ENCODE measurements at places on chromosomes 2 and 18. TPM values are rescaled to one million over a fixed set of nuclear protein-coding genes. Genes with fewer than 3 reads are reported as not detected.

Gene GEN1
- total RNA-seq, result 3.3 TPM

Gene C2orf80
- total RNA-seq, result not detected

Gene KLHL41
- 159 TPM for total RNA-seq

Gene MYO3B
- total RNA-seq, result not detected

Gene VAMP8
- 26.1 TPM for total RNA-seq

Gene ABCG5
- not detected for total RNA-seq

Gene ITGA4
- total RNA-seq, result 1.8 TPM

Gene CD302
- total RNA-seq, result 21.9 TPM

Gene STK39
- total RNA-seq, result 17.7 TPM

Gene CACNB4
- total RNA-seq, result 0.35 TPM

Gene PARD3B
- 7.8 TPM for total RNA-seq

GRCh38 chr2:232838406-232838874 lies 31.6 kb upstream of the SNORC start:
- DNase-seq, result no peak

DNA sequence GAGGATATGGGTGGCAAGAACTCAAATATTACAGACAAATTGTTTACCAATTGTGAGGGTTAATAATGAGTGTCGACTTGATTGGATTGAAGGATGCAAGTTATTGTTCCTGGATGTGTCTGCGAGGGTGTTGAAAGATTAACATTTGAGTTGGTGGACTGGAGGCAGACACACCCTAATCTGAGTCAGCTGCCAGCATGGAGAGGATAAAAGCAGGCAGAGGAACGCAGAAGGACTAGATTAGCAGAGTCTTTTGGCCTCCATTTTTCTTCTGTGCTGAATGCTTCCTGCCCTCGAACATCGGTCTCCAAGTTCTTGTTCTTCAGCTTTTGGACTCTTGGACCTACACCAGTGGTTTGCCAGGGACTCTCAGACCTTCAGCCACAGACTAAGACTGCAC lies 1503.7 kb downstream of the LRP1B start:
- DNase-seq, result no peak

GRCh38 chr2:237996021-237996593 lies 29.3 kb downstream of the UBE2F start:
- DNase-seq, result no peak

GRCh38 chr2:18430996-18431748 lies 129.3 kb downstream of the RDH14 start:
- no peak for DNase-seq

- DNase-seq, result peak; percentile 53
These were observed 316.4 kb downstream of the RND3 start for GRCh38 chr2:150171065-150171548.

GRCh38 chr2:58293056-58293455 lies 51.9 kb upstream of the FANCL start:
- no peak for DNase-seq

DNA sequence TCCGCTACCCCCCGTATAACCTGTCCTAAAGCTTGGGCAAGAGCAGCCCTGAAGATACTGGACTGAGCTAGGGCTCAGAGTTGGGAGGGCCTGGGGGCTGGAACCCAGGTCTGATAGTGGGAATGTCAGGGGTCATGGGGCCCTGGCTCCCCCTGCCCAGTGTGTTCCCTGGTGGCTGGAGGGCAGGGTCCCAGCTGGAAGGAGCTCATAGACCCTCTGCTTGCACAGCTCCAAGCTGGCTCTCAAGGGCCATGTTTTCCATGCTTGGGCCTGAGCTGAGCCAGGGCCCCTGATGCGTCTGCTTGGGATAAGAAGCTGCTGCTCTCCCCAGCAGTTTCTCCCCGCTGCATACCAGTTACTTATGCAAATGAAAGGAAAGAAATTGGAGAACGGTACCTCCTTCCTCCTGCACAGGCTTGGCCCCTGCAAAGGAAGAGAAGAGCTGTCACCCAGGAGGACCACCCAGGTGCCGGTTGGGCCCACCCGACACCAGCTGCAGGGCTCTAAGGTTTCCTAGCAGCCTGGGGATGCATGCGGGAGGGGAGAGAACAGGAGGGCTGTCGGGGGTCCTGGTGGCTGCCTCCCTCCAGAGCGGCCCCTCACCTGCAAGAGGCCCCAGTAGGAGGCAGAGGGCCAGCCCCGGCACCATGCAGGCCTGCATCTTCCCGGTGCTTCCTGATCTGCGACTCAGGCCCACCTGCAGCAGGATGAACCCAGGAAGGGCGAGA lies 628 bp downstream of the OTOS start:
- peak; percentile 31 for DNase-seq

DNA sequence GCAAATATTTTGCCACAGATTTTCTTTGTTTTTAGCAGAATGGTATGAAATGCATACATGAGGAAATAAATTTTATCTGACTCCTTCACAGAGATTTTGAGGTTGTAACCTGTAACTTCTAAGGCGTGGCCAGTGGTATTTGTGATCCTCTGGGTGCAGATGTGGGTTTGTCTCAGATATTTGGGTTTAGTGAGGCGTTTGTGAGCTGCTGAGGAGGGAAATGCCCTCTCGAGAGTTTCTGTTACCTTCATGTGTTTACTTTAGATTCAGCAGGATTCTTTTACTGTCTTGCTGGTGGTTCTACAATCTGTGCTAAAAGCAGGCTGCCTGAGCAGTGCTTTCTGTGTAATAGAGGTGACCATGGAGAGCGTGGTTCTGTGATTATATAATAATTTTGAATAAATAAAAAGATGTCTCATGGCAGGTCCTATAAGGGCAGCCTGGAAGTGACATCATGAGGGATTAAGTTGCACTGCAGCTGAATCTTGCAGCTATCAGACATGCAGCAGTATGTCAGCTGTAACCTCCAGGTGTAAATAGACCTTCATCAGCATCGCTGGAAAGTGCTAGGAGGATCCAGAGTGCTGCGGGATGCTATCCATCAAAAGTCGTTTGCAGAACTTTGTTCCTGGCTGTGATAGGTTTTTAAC lies 34.1 kb downstream of the TANC1 start:
- DNase-seq, result no peak

GRCh38 chr18:7817575-7818230 lies 250.6 kb downstream of the PTPRM start:
- DNase-seq, result no peak

GRCh38 chr2:48207851-48208250 lies 301.6 kb upstream of the FBXO11 start:
- DNase-seq, result no peak

DNA sequence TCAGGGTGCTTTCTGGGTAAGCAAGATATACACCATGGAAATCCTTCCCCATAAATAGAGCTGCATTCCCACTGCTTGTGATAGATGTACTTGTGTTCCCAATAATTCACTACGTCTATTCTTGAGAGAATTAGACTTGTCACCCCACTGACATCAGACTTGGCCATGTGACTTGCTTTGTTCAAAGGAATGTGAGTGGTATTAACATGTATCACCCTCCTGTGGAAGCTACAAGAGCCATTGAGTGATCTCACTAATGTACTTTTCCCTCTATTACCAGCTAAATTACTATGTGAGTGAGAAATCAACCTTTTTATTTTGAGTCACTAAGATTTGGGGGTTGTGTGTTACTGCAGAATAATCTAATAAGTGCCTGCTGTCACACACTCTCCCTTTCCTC lies 176.0 kb downstream of the CCDC178 start:
- no peak for DNase-seq

DNA sequence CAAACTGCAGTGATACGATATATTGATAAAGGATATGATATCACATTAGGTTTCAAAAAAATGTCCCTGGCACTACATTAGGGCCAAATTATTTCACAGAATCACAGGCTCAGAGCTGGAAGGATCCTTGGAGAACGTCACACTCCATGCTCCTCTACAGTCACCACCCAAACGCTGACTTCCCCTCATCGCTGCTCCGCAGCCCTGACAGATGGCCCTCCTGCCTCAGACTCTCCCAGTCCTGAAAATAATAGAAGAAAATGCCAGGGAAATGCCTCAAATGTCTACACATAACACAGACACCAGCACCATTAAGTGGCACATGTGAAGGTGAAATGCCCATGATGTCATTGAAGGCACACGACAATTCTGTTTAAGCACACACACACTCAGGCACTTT lies 72.0 kb downstream of the ZNF521 start:
- no peak for DNase-seq

DNA sequence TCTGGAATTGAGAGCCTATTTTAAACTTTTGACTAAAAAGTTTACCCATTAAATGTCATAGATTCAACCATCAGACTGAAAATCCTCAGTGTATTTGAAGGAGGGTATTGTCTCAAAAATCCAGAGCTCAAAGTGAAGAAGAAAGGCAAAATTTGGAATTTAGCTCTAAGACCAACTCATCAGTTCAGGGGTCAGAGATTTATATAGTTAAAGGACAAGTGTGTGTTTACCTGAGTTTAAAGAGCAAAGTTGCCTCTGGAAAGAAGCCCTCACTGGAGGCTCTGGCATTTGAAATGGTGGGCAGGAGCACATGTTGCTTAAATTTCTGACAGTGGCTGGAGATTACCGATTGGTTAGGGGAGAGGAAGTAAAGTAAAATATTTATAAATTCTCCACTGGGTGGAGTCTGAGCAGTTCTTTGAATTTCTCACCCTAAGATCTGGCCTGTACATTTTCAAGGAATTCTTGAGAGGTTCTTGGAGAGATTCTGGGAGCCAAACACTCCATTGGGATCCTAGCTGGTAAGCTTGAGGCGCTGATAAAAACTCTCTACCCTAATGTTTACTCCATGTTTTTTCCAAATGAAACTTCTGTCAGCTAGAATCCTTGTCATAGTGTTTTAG lies at the start of gene KYNU:
TSS of gene KYNU (plus strand) at position 449 of the 623 bp plus-strand sequence. CDS start 7,704 bp downstream, outside the sequence.
- no peak for DNase-seq

- no peak for DNase-seq
These were observed 188.9 kb upstream of the ITGA4 start for GRCh38 chr2:181268174-181268867.

GRCh38 chr2:207432453-207432852 lies 97.3 kb upstream of the CREB1 start:
- no peak for DNase-seq

- no peak for DNase-seq
These were observed 1.8 kb downstream of the DTNB start for GRCh38 chr2:25671622-25672021.

DNA sequence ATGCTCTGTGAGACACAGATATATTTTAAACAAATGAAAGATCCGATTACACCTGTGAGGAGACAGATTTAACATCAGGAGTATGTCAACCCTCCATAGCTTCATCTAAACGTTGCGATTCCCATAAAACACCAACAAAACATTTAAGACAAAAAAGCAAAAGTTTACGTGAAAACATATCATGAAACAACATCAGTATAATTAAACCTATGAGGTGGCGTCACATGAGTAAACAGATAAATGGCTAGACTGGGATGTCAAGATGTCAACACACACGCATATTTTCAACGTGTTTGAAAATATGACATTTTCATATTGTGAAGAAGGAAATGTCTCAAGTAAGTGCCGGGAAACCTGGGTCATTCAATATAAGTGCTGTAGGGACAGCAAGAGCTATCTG lies 25.5 kb upstream of the GPC1 start:
- DNase-seq, result no peak

DNA sequence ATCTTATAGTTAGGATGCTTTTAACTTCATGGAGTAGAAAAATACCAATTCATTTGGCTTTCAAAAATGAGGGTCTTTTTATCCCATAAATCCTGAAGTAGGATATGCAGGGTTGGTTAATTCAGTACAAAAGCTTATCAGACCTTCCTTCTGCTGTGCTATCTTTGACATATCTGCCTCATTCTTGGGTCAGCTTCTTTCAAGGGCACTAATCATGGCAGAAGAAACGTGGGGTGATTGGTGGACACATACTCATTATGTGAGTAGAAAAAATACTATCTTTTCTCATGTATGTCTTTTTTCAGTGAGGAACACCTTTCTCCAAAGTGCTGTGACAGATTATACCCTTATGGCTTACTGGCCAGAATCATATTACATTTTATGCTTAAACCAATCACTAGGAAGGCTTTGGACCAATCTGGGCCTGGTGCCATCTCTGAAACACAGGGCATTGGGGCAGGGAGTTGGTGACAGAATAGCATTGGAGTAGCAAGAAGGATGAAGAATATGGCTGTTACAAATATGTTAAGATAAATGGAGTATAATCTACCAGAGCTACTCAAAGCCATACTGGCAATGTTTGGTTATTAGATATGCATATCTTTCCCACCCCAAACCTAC lies 10.1 kb downstream of the UGP2 start:
- no peak for DNase-seq

DNA sequence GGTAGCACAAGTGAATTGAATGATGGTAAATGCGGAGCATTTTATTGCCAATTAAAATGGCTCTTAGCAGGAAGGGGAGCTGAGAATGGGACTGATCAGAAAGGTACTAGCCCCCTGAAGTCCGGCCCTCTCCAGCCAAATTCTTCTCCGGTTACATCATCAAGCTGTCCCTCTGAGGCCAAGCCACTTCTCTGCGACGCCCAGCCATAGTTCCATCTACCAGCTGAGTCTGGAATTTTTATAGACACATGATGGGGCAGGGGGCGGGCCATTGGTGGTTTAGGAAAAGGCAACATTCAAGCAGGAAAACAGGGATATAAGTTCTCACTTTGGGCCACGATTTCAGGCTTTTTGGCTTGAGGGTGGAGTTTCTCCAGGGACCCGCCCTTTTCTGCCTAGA lies 22.7 kb downstream of the RPRM start:
- peak; percentile 32 for DNase-seq

- no peak for DNase-seq
These were observed 79.7 kb downstream of the HS1BP3 start for GRCh38 chr2:20571231-20571630.

DNA sequence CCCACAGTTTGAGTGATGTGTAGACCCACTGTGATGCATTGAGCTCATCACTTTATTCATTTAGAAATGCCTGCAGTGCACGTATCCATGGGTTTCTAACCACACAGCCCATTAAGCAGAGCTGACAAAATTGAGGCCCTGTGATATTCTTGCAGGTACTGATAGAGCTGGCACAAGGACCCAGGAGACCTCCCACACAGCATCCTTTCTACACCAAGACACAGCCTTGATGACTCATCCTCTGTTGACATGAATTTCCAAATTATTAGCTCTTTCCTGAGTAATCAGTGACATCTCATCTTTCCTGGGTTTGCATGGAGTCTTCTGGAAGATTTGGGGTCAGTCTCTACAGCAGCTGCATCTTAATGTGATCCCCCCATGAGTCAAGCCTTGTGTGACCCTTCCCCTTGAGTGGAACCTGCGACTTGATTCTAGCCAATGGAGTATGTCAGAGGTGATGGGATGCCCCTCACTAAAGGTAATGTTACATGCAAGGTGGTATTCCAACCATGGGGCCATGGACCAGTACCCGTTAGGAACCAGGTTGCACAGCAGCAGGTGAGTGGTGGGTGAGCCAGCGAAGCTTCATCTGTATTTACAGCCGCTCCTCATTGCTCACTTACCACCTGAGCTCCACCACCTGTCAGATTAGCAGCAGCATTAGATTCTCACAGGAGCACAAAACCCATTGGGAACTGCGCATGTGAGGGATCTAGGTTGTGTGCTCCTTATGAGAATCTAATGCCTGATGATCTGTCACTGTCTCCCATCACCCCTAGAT lies 181.1 kb upstream of the ARL4C start:
- no peak for DNase-seq

DNA sequence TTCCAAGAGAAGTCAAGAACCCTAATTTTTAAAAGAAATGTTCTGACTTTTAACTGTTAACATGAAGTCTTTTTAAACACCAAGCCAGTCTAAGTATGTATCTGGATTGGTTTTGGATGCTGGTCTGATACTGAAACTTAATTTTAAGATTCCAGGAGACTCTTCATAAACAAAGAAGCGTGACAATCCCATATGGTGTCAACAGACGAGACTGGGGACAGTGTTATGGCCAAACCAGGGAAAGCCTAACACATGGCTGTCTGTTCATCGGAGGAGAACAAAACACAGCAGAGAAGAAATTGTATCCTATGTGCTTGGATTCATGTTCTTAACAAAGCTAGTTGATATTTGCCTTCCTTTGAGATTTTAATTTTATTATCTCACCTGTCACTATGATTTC lies 80.5 kb upstream of the UPP2 start:
- DNase-seq, result no peak
